ENCODE measurements at places on chromosomes 7 and 10.

DNA sequence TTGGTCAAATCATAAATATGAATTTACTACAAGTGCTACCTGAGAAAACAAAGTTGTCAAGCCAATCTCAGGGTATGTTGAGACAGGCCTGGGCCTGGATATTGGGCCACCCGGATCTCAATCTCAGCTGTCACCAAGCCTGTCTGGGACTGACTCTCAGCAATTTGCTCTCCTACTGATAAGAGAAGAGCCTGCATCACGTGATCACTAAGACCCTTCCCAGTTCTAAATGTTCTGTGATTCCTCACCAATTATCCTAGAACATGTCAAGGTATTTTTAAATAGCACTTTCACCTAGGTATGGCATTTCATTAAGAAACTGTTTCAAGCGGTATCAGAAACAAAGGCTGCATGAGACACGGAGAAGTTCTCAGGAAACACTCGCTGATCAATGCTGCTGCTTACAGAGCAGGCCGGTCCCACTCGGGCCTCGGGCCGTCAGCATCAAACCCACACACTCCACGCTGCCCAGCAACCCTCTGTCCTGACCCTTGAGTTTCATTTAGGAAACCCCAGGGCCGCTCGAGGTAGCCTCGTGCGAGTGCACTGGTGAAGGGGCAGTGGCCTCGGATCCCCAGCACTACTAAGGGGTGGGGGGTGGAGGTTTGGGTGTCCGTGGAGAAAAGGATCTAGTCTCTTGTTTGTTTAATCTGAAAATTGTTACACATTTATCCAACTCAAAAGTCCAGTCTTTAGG, 4.1 kb downstream of the KLF6 start:
- no peak for DNase-seq
- H3K27ac ChIP-seq: peak overlapping the region; percentile 97
- H3K27me3 ChIP-seq: no peaks in the 10 kb centered on the region
- H3K36me3 ChIP-seq: peaks cover 85% of the 10 kb centered on the region

DNA sequence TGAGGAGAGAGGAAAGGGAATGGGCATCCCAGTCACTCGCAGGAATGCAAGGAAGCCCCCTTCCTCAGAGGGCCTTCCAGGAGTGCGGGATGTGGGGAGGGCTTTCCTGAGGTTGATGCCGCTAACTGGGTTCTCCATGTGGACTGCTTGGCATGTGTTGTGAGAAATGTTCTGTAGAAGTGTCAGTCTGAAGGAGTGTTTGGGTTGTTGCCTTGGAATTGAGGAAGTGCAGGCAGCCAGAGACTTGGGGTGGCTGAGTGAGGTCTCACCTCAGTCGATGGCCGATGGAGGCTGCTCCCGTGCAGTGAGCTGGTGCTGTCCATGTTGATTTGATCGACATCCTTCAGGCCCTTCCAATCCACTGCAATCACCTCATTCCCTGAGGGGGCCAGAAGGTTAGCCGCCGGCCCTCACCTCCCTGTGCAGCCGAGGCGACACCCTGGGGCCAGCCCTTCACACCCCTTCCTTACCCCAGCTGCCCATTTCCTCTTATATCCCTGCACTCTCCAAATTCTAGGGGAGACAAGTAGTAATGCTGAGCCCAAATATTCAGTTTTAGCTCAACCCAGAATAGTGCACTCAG, 2.7 kb downstream of the FAM131B start:
- peaks cover 11% of the 10 kb centered on the region for H3K4me1 ChIP-seq
- H3K36me3 ChIP-seq: no peaks in the 10 kb centered on the region
- H3K27me3 ChIP-seq: peaks cover 42% of the 10 kb centered on the region
- no peak overlapping the region for H3K4me3 ChIP-seq
- no peak for DNase-seq

GRCh38 chr10:65313406-65313805, 1612.4 kb upstream of the LRRTM3 start:
- H3K27ac ChIP-seq: no peak overlapping the region
- H3K27me3 ChIP-seq: no peaks in the 10 kb centered on the region
- DNase-seq: no peak
- H3K4me3 ChIP-seq: no peak overlapping the region
- H3K36me3 ChIP-seq: no peaks in the 10 kb centered on the region

- H3K4me3 ChIP-seq: no peak overlapping the region
- H3K4me1 ChIP-seq: no peaks in the 10 kb centered on the region
- DNase-seq: no peak
- H3K36me3 ChIP-seq: no peaks in the 10 kb centered on the region
- no peaks in the 10 kb centered on the region for H3K27me3 ChIP-seq
- H3K27ac ChIP-seq: no peak overlapping the region
Measured at GRCh38 chr7:159253657-159254056, 109.0 kb upstream of the VIPR2 start.
